ENCODE measurements at places on chromosomes 11 and 22. TPM values are rescaled to one million over a fixed set of nuclear protein-coding genes. Genes with fewer than 3 reads are reported as not detected.

Gene MS4A7
- total RNA-seq: not detected

Gene OPCML
- total RNA-seq: 0.13 TPM

- no peaks in the 10 kb centered on the region for H3K36me3 ChIP-seq
- H3K4me1 ChIP-seq: no peaks in the 10 kb centered on the region
- H3K4me3 ChIP-seq: no peak overlapping the region
- no peak for DNase-seq
- H3K27me3 ChIP-seq: peaks cover 17% of the 10 kb centered on the region
Observed at GRCh38 chr22:45880716-45881523, 96.0 kb downstream of the WNT7B start.

GRCh38 chr22:22603470-22603947 is 40.9 kb upstream of the GGTLC2 start:
- DNase-seq: no peak
- no peaks in the 10 kb centered on the region for H3K36me3 ChIP-seq
- H3K4me3 ChIP-seq: no peak overlapping the region
- no peaks in the 10 kb centered on the region for H3K27me3 ChIP-seq

- H3K36me3 ChIP-seq: no peaks in the 10 kb centered on the region
- H3K4me1 ChIP-seq: peaks cover 63% of the 10 kb centered on the region
- peak overlapping the region; percentile 0 for H3K4me3 ChIP-seq
- no peaks in the 10 kb centered on the region for H3K27me3 ChIP-seq
Observed at GRCh38 chr11:96155627-96156378, 187.2 kb downstream of the MAML2 start.

GRCh38 chr11:134596404-134596803 is 184.4 kb upstream of the B3GAT1 start:
- H3K27me3 ChIP-seq: no peaks in the 10 kb centered on the region
- no peaks in the 10 kb centered on the region for H3K4me1 ChIP-seq
- no peak overlapping the region for H3K4me3 ChIP-seq

DNA sequence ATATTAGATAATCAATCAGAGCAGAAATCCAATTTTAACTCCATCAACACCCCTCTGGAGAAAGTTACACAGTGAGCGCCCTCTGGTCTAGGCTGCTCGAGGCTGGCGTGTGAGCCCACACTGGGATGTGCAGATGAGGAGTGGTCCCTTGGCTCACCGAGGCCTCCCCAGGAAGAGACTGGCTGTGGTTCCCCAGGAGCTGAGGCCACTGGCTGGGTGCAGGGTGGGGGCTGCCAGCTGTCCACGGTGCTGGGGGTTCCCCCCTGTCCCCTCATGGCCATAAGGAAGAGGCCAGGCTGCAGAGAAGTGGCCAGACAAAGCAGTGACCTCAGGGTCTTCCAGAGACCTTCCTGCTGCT is 750.7 kb downstream of the BRD1 start:
- no peak overlapping the region for H3K27ac ChIP-seq
- no peaks in the 10 kb centered on the region for H3K4me1 ChIP-seq
- H3K4me3 ChIP-seq: no peak overlapping the region
- DNase-seq: no peak
- H3K36me3 ChIP-seq: no peaks in the 10 kb centered on the region
- H3K27me3 ChIP-seq: no peaks in the 10 kb centered on the region

DNA sequence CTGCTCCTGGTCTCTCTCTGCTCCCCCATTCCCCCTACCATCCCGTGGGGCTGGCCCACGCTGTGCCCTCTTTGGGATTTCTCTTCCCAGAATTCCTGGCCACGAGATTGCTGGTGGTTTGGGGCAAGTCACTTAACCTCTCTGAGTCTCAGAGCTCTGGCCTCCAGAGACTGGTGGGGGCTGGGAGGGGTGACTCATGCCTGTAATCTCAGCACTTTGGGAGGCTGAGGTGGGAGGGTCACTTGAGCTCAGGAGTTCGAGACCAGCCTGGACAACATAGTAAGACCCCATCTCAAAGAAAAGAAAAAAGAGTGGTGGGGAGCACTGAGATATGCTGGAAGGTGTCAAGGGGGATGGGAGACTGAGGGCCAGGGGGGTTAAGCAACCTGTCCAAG is 18.3 kb downstream of the OTUB1 start:
- H3K27me3 ChIP-seq: no peaks in the 10 kb centered on the region
- H3K4me1 ChIP-seq: peaks cover 56% of the 10 kb centered on the region
- no peaks in the 10 kb centered on the region for H3K36me3 ChIP-seq
- H3K27ac ChIP-seq: no peak overlapping the region
- DNase-seq: peak; percentile 50
- no peak overlapping the region for H3K4me3 ChIP-seq

DNA sequence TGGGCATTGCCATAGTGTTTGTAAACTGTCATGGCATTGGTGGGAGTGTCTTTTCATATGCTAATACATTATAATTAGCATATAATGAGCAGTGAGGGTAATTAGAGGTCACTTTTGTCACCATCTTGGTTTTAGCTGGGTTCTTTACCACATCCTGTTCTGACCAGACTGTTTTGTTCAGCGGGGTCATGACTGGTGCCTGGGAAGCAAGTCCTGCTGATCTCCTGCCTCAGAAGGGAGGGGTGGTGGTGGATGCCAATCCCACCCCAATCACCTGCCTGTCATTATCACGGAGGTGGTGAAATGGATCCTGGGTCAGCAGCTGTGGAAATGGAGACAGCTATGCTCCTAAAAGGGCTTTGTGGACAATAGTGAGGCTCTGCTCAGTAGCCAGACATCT is 31.2 kb downstream of the IL18 start:
- peaks cover 20% of the 10 kb centered on the region for H3K4me1 ChIP-seq
- H3K27me3 ChIP-seq: no peaks in the 10 kb centered on the region
- no peak overlapping the region for H3K27ac ChIP-seq
- no peaks in the 10 kb centered on the region for H3K36me3 ChIP-seq
- no peak overlapping the region for H3K4me3 ChIP-seq

DNA sequence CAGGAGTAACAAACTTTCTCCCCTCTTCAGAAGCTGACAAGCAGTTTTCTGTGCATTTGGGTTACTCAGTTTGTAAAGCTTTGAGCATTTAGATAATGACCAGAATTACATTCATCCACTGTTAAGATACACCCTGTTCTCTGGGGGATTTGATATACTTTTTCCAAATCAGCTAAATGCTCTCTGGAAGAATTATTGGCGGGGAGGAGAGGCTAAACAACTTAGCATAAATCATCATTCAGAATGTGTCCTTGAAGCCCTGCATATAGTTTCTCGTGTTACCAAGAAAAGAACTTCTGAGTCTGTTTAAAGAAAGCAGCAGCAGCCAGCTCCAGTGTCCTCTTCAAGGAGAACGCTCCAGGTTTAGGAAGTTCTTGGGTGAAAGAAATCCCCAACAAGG is 54.9 kb upstream of the LDLRAD3 start:
- H3K4me3 ChIP-seq: no peak overlapping the region
- H3K27ac ChIP-seq: no peak overlapping the region
- H3K36me3 ChIP-seq: no peaks in the 10 kb centered on the region
- peaks cover 4% of the 10 kb centered on the region for H3K27me3 ChIP-seq

DNA sequence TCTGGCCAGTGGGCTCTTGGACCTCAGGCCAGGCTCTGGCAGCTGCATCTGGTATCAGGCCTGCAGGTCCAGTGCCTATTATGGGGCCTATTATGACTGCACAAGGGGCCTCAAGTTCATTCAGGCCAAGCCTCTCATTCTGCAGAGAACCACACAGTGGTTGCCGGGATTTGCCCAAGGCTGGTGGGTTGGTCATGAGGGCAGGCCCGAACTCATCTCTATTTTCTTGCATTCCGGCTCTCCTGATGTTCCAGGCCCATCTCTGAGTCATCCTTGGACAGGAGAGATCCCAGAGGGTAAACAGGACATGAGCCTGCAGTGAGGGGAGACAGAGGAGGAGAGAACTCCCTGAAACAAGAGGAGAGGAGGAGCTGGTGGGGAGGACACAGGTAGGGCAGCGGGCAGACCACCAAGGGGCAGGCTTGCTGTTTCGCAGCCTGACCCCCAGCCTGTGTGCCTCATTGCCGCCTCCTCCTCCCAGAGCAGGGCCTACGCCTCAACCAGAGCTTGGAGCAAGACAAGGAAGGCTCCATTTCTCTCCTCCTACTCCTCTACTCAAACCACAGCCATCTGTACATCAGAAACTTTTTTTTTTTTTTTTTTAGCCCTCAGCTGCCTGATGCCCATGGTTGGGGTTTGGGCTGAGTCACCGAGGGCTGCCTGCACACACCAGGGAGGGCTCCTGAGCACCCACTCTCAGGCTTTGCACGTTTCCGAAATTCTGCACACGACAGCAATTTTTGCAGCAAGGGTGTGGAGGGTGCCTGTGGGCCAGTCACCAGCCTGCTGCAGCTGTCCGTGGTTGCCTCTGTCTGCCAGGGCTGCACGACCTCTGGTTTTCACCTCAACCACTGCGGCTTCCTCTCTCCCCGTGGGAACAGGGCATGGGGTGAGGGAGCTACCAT is 12.7 kb upstream of the TREH start:
- H3K4me1 ChIP-seq: peaks cover 4% of the 10 kb centered on the region
- no peak overlapping the region for H3K4me3 ChIP-seq

DNA sequence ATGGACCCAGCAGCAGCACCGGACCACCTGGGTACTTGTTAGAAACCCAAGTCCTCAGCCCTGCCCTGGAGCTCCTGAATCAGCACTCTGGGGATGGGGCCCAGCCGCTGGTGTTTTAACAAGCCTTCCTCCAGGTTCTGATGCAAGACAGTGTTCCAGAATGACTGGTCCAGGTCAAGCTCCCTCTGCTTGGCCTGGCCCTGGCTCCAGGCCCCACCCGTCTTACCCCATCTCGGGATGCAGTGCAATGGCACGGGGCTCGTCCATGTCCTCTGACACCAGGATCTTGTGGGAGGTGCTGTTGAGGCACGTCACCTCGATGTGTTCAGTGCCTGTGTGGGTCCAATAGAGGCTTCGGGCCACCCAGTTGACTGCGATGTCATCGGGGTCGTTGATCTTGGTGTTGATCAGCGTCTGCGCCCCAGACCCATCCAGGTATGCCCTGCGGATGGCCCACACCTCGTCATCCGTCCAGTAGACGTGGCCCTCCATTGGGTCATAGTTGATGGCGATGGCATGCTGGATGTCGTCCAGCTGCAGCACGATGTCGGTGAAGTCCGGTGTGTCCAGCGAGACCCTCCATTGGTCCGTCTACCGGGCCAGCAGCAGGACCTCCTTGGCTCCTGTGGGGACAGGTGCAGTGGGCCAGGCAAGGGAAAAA is 140.3 kb downstream of the CRYBB2 start:
- H3K4me3 ChIP-seq: no peak overlapping the region
- H3K27me3 ChIP-seq: no peaks in the 10 kb centered on the region
- peaks cover 10% of the 10 kb centered on the region for H3K36me3 ChIP-seq

GRCh38 chr11:131898949-131899348 is 528.5 kb downstream of the NTM start:
- H3K27ac ChIP-seq: no peak overlapping the region
- no peaks in the 10 kb centered on the region for H3K36me3 ChIP-seq
- DNase-seq: no peak

DNA sequence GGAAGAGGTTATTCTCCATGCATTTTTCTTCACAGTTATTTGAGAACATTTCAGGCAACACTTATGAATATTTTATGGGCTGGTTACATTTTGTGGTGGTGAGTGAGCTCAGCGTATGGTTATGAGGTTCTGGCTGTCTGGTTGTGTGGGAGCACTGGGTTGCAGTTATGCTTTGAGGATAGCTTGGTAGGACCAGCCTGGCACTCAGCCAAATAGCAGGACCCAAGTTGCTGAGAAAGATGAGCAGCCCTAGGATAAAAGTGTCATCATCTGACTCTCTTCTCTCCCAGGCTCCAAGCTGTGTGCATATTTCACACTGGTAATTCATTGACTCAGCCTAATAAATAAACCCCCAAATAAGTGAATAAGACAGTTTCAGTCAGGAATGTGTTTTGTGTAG is 8.1 kb upstream of the SRSF8 start:
- H3K27ac ChIP-seq: no peak overlapping the region
- H3K4me3 ChIP-seq: no peak overlapping the region
- peaks cover 8% of the 10 kb centered on the region for H3K27me3 ChIP-seq
- no peaks in the 10 kb centered on the region for H3K36me3 ChIP-seq
- H3K4me1 ChIP-seq: no peaks in the 10 kb centered on the region
- no peak for DNase-seq

DNA sequence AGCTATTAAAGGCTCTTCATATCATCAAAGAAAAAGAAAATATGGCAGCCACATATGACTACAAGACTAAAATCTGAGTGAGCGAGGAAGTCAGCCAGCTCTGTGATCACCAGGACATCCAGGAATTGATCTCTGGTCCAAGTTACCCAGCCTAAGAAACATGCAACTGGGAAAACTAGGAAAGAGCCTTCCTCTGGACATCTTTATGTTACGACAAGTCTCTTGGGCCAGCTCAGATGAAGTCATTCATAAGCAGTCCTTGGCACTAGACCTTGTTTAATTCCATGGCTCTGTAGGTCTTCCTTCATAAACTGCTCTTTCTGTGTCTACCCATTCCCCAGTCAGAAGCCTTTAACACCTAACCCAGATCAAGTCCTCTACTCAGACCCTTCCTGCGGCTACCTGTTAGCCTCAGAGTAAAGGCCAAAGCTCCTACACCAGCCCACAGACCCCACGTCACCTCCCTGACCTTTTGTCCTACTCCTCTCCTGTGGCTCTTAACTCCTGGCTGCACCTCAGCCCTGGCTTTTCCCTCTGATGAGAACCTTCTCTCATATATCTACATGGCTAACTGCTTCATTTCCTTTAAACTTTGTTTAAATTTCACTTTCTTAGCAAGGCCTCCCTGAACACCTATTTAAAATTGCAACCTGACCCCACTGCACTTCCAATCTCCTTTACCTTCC is 134.0 kb downstream of the KIF18A start:
- H3K27me3 ChIP-seq: peaks cover 39% of the 10 kb centered on the region
- H3K4me3 ChIP-seq: no peak overlapping the region
- no peaks in the 10 kb centered on the region for H3K4me1 ChIP-seq
- no peaks in the 10 kb centered on the region for H3K36me3 ChIP-seq
- no peak for DNase-seq

DNA sequence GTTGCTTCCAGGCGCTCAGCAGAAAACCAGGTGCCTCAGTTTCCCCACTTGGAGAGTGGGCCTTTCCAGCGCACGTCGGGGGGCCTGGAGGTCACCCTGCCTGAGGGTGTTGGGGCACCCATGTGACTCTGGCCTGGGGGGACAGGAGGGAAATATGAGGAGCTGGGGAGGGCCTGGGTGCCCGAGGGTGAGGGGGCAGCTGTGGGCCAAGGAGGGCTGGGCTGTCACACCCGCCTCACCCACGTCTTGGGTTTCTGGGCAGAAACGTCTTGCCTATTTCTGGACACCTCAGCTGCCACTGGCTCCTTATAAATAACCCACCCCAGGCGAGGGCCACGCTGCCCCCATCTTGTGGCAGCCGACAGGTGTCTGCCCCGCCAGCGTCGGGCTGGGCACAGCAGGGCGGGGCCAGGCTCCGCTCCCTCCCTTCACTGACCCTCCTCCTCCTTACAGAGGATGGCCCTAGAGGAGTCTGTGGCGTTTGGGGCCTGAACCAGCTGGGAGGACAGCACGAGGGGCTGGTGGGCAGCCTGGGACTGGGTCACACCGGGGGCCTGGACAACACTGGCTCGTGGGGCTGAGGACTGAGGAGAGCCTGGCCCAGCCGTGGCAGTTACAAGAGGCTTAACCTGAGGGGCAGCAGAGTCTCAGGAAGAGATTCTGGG is 1.5 kb downstream of the TNNT3 start:
- no peaks in the 10 kb centered on the region for H3K4me1 ChIP-seq
- DNase-seq: no peak
- no peak overlapping the region for H3K4me3 ChIP-seq
- H3K27me3 ChIP-seq: no peaks in the 10 kb centered on the region
- no peaks in the 10 kb centered on the region for H3K36me3 ChIP-seq

All from A673 (cell line).